ENCODE measurements at places on chromosomes 11 and 22.

DNA sequence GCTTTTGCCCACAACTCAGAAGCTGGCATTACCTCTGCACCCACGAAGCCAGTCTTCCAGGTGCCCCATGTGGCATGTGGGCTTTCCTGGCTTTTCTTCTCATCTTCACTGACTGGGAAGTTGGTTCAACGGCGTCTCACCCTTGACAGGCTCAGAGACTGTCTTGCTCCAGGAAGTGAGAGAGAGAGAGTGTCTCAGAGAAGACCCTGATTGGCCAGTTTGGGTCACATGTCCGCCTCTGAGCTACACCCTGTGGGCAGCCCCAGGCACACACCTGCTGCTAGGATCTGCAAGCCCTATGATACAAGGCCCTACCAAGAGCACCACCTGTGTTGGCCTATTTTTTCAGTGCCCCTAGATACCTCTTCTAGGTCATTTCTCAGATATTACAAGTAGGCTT is 39.0 kb downstream of the RTL6 start:
- no peak for DNase-seq

DNA sequence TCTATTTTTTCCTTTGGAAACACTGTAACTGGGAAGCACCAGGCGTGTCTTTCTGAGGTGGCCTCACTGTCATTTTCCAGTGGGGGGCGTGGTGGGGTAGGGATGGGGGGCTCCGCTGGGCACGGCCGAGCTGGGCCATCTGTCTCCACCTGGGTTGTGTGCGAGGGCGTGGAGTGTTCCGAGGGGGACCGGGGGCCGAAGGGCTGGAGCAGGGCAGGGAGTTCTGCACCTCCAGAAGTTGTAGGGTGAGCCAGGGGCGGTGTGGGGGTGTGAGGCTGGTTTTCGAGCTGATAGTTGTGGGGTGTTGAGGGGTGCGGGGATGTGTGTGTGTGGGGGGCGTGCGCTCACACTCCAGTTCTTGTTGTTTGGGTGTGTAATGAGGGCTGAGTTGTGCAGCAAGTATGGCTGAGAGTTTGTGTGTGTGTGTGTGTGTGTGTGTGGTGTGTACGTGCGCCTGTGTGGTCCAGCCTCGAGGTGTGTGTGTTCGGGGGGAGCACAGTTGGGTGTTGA is 10.8 kb downstream of the YPEL4 start:
- no peak for DNase-seq

DNA sequence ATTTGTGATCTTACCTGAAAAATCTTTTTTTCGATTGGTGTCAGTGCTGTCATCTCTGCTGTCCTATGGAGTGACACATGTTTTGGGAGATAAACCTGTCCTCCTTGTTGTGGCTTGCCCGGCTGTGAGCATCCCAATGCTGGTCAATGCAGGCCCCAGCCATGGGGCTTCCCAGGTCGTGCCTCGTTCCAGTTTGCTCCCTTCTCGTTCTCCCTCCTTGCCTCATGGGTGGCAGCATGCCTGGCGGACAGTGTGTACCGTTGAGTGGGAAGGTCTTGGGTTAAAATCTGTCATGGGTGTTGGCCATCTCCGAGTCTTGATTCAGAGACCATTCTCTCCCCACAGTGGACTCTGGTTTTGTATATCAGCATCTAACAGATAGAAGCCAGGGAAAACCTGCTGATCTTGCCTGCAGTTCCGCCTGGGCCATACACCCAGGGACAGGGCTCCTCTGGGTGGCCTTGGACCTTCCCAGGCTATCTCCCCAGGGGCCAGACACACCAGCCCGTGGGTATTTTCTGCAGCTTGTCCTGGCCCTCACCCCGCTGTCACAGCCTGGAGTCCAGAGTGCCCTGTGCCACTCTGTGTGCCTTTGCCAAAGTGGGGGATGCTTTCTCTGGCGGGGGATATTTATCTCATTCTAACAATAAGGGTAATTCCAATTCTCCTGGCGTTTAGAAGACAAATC is 208.1 kb downstream of the TBC1D22A start:
- no peak for DNase-seq

DNA sequence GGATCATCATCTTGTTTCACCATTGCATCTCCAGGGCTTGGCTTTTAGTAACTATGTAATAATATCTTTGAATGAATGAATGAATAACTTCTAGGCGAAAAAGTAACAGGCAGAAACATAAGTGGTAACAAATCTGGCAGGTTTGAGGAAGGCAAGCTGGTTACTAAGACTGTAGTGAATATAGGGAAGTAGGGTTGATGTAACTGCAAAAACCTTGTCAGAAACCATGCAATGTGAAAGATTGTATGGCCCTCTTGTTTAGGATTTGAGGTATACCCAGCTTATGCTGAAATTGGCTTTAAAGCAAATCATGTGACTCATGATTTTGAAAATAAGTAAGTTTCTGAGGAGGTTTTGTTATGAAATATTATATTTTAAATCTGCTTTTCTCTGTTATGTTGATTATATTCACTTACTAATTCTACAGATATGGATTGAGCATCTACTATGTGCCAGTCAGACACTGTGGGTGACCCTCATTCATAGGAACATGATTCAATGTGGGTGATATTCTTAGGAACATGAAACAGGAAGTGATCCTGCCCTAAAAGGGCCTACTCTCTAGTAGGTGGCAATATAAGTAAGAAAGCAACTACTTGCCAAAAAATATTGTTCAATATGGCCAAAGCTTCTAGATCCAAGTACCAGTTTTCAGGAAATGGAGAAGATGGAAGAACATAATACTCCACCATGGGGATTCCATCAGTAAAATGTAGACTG is 115.5 kb upstream of the CCDC90B start:
- DNase-seq = no peak

DNA sequence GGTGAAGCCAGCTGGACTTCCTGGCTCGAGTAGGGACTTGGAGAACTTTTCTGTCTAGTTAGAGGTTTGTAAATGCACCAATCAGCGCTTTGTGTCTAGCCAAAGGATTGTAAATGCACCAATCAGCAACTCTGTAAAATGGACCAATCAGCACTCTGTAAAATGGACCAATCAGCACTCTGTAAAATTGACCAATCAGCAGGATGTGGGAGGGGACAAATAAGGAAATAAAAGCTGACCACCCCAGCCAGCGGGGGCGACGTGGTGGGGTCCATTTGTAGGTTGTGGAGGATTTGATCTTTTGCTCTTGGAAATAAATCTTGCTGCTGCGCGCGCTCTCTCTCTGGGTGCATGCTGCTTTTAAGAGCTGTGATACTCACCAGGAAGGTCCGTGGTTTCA is 202.9 kb downstream of the MIAT start:
- DNase-seq = no peak
